ENCODE measurements at places on chromosomes 4 and X.

- peak; percentile 53 for DNase-seq
These were observed 70.5 kb upstream of the HGFAC start for GRCh38 chr4:3371033-3372001.

- peak; percentile 3 for DNase-seq
These were observed at the start of gene ARHGAP6 for GRCh38 chrX:11665168-11666111. Gene ARHGAP6 (minus strand): TSS chrX:11665920. CDS start chrX:11664828, 1,092 bp downstream.

- no peak for DNase-seq
These were observed 31.8 kb downstream of the RAP2C start for GRCh38 chrX:132187451-132187850.

DNA sequence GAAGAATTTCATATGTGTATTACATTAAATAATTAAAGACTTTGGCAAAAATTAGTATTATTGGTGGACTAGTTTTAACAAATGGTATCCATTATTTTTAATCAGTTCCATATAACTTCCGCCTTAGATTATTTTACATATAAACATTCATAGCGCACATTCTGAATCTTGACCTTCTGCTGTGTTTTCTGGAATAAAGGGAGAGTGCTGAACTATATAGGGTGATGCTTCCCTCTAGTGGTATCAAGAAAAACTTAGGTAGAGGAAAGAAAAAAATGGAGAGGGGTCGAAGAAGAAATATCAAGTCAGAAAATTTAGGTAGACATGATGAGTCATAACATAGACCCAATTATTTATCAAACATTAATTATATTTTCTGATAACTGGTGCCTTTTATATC, 155.6 kb upstream of the PACRGL start:
- no peak for DNase-seq

DNA sequence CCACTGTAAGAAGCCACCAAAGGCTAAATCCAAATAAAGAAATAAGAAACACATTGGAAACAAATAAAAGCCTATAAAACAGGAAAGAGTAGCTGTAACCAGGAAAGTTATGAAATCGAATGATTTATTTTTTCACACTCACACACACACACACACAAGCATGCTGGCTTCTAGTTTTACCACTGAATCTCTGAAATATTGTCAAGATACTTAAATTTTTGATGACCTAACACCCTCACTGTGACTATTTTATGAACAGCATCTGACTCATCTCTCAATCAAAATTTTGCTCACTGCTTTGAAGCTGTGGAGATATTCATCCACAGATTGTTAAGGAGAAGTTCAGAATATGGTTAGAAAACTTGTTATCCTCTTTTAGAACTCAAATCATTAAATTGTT, 13.9 kb upstream of the GABRB1 start:
- DNase-seq: no peak

- peak; percentile 57 for DNase-seq
These were observed 52.5 kb downstream of the LINC00632 start for GRCh38 chrX:140762061-140762460.

GRCh38 chrX:37454537-37455285, 105.5 kb downstream of the PRRG1 start:
- no peak for DNase-seq

DNA sequence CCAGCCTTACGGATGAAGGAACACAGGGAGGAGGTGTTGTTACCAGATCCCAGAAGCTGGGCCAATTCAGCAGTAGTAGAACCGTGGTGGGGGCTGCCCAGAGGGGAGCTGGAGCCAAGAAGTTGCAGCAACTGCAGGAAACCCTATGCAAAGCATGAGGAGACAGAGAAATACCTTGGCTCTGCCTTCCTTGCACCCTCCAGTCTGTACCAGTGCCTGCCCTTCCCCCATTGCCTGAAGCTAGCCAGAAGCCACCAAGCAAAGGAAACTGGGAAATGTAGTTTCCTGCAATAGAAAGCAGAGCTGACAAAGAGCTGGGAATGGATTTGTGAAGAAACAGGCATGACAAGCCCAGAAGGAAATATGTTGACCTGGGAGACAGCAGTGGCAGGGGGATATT, 108.7 kb upstream of the FUNDC1 start:
- peak; percentile 16 for DNase-seq

GRCh38 chr4:82373486-82373815, 340 bp downstream of the HNRNPD start:
- DNase-seq: no peak

GRCh38 chrX:103614999-103615398, 7.2 kb downstream of the TCEAL3 start:
- DNase-seq: no peak

GRCh38 chrX:153527208-153527607, 9.8 kb downstream of the ATP2B3 start:
- DNase-seq: no peak

DNA sequence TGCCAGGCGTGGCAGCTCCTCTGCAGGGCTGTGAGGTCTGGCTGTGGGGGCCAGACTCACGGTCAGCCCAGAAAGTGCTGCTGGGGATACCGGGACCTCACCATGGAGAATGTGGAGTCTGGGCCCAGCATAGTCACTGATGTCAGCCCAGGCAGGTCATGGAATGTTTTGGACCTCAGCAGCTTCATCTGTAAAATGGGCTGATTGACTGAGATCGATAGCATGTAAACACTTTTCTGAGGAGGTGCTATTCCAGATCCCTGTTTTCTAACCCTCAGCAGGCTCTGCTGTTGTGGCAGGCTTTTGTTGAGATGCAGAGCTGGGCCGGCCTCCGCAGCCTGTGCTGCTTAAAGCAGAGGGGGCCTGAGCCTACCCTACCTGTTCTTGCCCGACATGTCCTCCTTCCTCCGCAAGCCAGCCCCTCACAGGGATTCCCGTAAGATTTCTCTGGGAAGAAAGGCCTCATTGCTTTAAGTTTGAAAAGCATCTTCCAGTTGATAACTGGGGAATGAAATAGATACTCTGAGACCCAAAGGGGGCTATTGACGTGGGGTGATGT, 38.3 kb upstream of the HGFAC start:
- DNase-seq: no peak

DNA sequence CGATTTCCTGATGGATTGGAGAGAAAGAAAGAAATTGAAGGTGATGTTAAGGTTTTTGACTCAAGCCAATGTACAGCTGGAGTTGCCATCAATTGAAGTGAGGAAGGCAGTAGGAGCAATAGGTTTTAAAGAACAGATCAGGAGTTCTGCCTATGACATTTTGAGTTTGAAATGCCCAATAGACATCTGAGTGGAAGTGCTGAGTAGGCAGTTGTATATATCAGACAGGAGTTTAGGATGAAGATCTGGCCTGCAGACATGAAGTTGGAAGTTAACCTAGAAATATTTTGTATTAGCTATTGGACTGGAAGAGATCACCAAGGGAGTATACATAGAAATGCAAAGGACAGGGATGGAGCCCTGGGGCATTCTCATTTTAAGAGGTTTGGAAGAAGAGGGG, 12.9 kb upstream of the TMSB15B start:
- no peak for DNase-seq

DNA sequence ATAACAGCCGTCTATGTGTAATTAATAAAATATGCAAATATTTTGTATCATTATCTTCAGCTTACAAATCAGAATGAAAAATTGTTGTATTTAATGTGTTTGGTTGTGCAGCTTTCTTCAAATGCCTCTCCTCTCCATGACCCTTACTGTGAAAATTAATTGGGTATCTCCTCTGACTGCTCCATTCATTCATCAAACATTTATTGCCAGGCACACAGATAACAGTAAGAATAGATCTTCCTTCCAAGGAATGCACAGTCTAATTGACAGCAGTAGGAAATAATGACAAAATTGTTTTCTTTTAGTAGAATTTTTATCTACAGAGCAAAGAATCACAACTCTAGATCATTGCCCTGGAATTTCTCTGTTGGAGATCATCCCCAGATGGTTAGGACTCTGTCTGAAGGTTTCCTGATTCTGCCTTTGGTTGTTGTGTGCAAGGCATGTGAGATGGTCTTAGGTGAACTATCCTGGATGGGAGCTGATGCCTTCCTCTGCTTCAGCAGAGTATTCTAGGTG, 395.0 kb upstream of the FAT1 start:
- no peak for DNase-seq

DNA sequence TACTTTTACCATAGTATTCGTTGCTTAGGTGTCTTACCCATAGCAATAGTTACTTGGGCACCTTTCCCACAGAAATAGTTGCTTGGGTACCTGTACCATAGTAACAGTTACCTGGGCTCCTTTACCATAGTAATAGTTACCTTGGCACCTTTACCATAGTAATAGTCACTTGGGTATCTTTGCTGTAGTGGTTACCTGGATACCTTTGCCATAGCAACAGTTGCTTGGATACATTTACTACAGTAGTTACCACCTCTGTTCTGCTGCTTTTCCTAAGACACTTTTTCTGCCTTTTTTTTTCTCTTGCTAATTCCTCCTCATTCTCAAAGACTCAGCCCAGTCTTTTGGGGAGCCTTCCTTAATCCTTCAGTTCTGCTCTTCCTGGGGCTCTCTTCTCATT, 272.8 kb upstream of the PUDP start:
- DNase-seq: peak; percentile 25

- DNase-seq: no peak
These were observed 39.6 kb downstream of the DKK2 start for GRCh38 chr4:106996490-106996889.

DNA sequence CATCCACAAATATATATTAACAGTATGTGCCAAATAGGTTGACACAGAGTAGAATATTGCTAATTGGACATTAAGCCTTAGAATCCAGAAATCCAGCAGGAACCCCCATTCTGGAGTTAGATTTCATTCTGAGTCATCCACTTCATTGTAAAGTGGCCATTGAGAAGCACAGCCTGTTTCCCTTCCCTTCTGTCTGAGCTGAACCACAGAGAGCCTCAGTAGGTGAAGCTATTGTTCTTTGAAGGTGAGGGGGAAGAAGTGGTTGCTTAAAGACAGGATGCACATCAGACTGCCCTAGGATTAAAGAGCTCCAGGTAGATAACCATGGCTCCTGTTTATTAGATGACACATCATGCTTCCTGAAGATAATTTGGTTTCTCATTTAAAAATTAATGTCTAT, 30.6 kb upstream of the MCF2 start:
- DNase-seq: no peak

DNA sequence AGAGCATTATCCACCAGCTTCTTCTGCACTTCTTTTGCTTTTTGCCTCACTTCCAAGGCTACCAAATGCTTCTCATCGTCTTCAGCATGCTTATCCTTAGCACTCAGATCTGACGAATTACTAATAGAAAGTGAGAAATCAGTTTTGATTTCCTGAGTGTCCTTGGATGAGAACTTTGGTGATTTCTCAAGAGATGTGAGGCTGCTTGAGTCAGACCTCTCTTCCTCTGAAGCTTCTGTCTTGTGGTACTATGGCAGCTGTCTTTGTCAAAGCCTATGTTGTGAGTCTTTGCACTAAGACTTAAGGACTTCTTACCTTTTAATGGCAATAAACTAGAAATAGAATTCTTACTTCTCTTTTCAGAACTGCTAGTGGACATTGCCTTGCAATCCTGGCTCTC, 169.9 kb downstream of the CPE start:
- no peak for DNase-seq

GRCh38 chr4:162661913-162662312, 498.1 kb upstream of the FSTL5 start:
- no peak for DNase-seq

All from head of caudate nucleus (tissue), 42 donors.